Stimulated activated CD4-positive, alpha-beta T cell treated with anti-CD3 and anti-CD28 coated beads, Interleukin-15, amount 100 ng/mL, for 1 hour (primary cell): ENCODE measurements at places on chromosomes 13 and 19.

GRCh38 chr13:109834973-109835720, 48.8 kb upstream of the IRS2 start:
- no peak for DNase-seq

DNA sequence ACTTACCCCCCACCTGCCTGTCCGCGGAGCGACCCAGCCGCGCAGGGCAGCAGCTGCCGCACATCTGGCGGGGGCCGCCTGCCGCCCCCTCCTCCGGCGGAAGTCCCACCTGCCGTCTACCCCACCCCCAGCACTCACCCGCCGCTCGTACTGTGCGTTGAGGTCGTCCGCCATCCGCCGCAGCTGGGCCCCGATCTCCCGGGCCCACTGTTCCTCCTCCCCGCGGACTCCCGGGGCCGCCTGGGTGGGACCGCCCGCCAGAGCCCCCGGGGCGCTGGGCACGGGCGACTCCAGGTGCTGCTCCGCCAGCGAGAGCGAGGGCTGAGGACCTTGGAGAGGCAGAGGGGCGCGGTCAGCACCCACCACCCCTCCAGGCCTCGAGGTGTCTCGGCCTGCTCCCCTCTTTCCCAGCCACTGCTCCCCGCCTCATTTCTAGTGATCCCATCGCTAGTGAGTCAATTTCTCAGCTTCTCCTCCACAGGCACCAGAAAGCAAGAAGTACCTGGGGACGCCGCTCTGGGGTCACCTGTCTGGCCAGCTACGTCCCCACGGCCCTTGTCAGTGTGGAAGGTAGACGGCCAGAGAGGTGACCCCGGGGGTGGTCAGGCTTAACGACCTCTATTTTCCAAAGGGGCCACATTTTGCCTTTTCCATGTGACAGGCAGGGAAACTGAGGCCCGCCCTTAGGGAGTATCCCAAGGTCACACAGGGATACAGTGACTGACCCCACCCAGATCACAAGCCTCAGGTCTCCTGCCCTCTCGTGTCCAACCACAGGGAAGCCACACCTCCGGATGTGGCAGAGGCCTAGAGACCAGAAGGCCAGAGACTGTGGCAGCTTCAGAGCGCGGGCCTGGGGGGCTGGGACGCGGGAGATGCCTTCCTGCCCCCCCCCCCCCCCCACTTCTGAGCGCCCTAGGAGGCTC, 4.3 kb downstream of the BBC3 start:
- DNase-seq, result no peak

- DNase-seq, result no peak
These were observed at the start of gene ATP4B for GRCh38 chr13:113657851-113658741. Gene ATP4B, minus strand, starts transcription at chr13:113658198. Its CDS starts 54 bp downstream, at chr13:113658144.

DNA sequence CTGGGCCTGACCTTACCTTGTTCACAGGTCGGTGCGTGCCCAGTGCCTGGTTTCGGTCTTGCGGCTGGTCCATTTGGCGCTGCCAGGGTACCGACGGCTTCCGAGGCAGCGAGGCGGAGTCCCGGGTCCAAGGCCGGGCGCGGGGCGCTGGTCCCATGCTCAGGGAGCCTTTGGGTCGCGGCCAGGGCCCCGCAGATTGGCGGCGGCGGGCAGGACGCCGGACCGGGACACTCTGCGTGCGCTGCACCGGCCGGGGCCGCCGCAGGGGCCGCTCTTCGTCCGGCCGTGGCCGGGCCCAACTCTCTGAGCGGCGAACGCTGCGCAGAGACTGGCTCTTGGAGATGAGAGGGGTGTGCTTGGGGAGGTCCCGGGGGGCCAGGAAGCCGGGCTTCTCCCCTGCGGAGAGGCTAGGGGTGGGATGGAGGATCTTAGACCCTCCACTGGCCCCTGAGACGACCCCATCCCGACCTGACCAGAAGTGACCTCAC, 3.4 kb upstream of the WIZ start:
- no peak for DNase-seq
